ENCODE measurements at places on chromosomes 16 and 17. TPM values are rescaled to one million over a fixed set of nuclear protein-coding genes. Genes with fewer than 3 reads are reported as not detected.

DNA sequence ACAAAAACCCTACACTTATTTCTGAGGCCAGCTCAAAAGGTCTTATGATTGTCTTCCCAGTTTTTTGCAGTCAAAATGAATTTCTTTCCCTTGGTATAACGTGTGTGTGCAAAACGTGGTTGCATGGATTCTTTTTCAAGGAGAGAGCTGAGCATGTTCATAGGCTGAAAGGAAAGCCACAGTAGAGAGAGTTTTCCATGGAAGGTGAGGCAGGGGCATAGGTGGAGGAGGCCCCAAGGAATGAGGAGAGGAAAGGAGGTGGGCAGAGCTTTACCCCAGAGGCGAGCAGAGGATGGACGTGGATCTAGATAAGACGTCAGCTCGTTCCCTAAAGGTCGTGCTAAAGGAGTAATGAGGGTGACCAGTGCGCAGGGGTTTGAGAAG is 22.8 kb downstream of the TRPV2 start:
- DNase-seq: no peak

- DNase-seq: no peak
These were observed 94.0 kb downstream of the VAT1L start for GRCh38 chr16:77882358-77882757.

- DNase-seq: no peak
These were observed 13.3 kb downstream of the SAP30BP start for GRCh38 chr17:75680431-75680830.

GRCh38 chr17:59830007-59830630 is 62.6 kb downstream of the TUBD1 start:
- DNase-seq: no peak

- DNase-seq: no peak
These were observed 1.5 kb downstream of the MCRIP1 start for GRCh38 chr17:81831563-81831956.

- peak; percentile 23 for DNase-seq
These were observed 34.4 kb upstream of the ENDOV start for GRCh38 chr17:80380555-80381002.

DNA sequence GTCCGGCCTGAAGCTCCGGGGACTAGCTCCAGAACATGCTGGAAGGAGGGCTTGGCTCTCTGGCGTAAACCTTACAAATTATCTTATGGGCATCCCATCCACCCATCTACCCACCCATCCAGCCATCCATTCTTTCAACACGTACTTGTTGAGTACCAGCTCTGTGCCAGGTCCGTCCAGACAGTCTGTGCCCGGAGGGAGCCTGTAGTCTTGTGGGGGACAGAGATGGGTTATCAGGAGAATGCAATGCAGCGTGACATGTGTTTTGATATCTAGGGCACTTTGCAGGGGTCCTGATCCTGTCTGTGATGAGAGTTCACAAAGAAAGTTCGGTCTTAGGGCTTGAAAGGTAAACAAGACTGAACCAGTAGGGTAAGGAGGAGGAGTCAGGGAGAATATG is 4.1 kb upstream of the SLC13A2 start:
- no peak for DNase-seq

DNA sequence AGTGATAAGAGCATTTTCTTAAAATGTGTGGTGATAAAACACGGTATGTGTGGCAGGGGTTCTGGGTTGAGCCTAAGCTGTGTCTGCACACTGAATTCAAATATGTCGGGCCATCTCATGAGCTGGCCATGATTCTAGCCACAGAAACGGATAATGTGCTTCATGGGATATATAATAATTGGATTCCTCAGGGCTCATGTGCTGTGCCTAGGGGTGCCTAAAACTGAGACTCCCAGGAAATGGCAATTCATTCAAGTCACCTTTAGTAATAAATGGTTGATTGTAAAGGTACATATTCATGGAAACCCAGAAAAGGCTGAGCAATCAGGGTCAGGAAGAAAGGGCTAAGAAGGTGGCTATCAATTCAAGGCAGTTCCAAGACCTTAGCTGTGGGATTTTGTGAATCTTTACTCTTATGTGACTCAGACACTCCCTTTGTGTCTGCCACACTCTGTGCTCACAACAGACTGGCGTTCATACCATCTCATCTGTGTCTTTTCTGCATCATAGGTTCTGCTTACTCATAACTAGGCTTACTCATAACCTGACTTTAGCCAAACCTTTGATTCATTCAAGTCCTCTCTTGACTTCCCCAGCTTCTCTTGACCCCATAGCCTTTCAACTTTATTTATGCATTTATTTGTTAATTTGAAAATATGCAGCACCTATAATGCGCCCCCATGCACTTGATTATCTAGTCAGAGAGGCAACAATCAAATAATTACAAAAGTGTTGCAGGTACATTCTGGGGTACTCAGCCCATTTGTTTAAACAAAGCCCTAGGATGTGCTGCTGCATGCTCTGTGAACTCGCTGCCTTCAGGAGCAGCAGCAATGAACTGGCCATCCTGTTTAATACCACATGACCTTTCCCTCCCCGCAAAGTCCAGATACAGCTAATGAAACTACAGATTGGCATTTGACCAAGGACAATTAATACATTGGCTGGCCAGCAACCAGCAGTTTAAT is 28.4 kb upstream of the MED13 start:
- no peak for DNase-seq

Gene TBC1D3D
- 0.58 TPM for total RNA-seq

Gene SMPD3
- 225 TPM for total RNA-seq

Gene ABCC11
- total RNA-seq: 0.81 TPM
